ENCODE measurements at places on chromosomes 12 and 14.

DNA sequence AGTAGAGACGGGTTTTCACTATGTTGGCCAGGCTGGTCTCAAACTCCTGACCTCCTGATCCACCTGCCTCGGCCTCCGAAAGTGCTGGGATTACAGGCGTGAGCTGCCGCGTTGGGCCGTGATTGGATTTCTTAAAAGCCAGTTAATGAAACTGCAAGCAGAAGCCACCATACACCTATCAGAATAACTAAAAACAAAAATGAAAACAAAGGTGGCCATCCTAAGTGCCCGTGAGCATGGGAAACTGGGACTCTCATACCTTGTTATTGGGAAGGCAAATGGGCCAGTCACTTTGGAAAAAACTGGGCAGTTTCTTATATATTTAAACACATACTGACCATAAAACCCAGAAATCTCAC is 7.7 kb upstream of the TCTN1 start:
- DNase-seq: no peak

- no peak for DNase-seq
These were observed 9.5 kb downstream of the RITA1 start for GRCh38 chr12:113194971-113195391.

DNA sequence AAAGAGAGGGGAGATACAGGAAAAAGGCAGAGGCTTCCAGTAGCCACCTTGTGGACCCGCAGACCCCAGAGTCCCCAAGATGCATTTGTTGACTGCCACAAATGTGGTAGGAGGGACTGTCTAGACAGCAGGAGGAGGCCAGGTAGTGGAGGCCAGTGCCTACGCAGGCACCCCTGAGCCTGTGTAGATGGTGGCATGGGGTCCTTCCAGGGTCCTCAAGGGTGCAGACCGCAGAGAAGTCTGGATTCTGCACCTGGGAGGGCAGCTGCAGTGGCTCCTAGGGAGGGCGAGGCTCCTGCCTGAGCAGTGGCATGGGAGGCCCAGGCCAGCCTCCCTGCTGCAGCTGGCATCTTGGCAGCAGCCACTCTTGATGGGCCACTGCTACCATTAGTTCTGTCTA is 119.7 kb downstream of the NTS start:
- DNase-seq: no peak

GRCh38 chr14:47917344-47917954 is 242.0 kb upstream of the MDGA2 start:
- DNase-seq: no peak

DNA sequence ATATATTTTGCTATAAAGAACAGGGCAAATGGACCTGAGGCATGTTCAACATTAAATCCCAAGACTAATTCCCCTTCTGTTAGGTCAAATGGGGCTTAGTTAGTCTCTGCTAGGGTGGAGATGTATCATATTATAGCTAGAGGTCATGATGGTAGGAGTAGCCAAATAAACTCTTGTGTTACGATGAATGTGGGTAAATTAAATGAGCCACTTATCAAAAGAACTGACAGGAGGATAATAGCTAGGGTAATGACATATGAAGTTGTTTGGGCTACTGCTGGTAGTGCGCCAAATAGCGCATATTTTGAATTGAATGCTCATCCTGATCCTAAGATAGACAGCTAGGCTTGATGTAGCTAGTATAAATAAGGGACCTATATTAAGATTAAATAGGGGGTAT is 445.0 kb downstream of the GXYLT1 start:
- no peak for DNase-seq

Data from stimulated activated naive CD4-positive, alpha-beta T cell (primary cell).